GOT3 (cell line): ENCODE measurements at places on chromosomes 2 and 18.

DNA sequence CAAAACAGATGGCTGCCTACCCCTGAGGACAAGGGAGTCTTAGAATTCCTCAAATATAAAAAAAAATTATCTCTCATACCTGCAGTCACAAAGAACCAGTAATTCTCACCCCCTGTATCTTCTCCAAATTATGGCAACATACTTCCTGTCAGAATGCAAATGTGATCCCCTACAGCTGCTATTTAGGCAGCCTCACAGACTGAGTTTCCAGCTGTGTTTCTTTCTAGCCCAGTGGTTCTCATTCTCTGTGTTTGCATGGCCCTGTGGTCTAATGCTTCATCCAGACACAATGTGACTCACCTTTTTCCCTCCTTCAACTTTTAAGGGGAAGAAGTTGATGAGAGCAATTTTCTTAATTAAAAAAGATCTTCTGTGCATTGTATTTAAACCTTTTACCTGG, 726.3 kb downstream of the TSN start:
- no peak for DNase-seq

GRCh38 chr2:26691161-26691560, 1.4 kb upstream of the KCNK3 start:
- no peak for DNase-seq

DNA sequence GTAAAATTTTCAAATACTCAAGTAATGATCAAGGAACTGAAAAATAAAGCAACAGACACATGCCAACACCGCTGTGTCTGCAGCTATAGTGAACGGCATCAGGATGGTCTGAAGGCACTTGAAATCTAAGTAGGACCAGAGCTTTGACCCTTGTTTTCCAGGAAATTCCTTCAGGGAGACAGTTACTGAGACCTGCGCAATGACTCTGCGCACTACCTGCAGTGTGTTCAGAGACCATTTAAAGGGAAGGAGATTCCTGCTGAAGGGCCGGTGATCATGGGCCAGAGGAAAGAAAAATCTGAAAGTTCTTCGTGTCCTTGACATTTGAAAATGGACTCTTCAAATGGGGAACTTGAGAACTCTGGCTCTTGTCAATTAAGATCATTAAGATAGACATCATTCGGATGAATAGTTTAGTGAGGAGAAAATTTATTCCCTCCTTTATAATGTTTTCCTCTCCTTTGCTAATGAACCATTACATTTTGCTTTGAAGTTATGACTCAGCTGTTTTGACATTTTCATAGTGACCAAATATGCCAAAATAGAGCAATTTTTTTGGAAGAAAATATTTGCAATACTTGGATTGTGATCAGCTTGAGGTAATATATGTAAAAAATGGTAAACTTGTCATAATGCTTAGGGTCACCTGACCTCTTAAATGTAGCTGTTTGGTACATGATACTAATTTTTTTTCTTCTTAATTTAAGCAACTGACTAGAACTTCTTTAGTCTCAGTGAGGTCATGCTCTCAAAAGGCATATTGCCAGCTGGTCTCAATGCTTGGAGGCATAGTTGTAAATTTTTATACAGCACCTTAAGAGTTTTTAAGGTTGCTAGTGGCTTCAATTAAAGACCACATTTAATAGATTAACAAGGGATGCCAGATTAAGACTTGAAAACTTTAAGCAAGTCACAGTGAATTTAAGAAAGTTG, 329.3 kb downstream of the ARHGAP15 start:
- DNase-seq: no peak

DNA sequence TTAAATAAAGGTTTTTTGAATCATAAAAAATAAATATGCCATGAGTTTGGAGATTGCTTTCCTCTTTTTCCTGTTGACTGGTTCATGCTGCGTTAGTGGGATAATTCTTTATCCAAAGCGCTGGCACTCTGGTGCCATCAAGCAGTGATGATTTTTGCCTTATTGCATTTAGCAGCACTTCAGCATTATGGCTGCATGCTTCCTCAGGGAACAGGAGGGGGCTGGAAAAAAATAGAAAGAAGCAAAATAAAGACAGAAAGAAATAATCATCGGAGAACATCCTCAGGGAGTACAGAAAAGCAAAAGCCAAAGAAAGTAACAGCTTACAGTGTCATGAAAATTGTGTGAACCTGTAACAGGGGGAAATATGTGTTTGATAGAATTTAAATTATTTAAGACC, 1408.2 kb upstream of the PIK3C3 start:
- DNase-seq: no peak

GRCh38 chr18:75029481-75029880, 179.5 kb downstream of the PTGR3 start:
- no peak for DNase-seq

GRCh38 chr2:75065402-75066008, 107.1 kb downstream of the POLE4 start:
- DNase-seq: no peak

- DNase-seq: no peak
Observed at GRCh38 chr18:64175432-64175831, 26.5 kb upstream of the LINC00305 start.

DNA sequence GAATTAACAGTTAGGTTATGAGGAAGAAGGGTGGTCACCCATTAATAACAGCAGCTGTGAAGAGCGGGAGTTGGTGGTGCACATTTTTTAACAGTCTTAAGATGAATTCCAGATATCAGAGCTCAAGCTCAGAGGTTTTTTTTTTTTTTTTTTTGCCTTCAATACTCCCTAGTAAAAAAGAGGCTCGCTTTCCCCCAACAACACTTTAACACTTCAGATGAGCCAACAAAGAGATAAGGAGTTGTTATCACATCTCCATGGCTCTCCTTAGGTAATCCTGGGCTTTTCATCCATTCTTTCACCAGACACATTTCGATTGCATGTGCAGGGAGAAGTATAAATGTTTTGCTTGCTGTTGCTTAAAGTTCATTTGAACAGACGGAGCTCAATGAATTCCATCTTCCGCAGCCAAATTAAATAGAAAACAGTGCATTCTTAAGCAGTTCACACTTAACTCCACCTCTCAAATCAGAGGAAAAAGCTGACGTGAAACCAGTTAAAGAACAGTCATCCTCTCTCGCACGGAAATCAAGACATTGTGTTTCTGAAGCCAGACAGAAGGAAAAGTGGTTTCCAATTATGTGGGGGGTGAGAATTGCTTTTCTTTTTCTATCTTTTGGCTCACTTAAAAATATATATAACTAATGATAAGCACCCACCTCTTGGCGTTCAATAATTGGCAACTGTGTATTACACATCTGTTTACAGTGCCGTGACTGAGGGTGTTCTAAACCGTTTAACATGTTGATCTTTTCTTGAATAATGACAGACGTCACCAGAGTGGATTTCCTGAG, 118.2 kb downstream of the ZNF521 start:
- DNase-seq: no peak

DNA sequence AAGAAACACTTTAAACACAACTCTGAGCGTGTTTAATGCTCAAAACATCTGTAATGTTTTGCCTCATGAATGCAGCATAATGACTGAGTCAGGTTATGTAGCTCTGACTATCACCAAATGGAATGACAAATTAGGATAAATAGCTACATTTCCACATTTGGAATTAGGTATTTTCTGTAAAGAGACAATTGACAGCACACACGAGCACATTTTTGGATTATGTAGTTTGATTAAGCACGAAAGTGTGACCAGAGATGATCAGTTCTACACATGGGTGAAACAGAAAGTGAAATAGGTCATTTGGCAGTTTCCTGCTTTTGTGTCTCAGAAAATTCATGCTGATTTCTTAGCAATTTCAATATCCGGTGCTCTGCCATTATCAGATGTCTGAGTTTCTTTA, 29.0 kb downstream of the LPIN1 start:
- DNase-seq: no peak

DNA sequence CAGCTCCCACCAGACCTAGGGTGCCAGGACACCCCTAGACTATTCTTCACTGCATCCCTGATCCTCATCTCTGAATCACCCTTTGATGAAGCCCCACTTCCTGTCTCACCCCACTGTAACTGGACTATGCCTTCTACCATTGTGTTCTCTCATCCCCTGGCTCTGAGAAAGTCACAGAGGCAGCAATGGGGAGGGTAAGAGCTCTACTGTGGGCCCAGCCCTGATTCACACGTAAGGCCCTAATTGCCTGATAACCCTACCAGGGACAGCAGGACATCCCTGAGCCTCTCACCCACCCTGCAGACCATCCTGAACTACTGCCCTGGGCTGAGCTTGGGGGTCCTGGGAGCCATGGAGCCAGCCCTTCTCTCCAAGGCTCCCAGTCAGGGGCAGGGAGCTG, 1.5 kb upstream of the PROM2 start:
- DNase-seq: no peak
